ENCODE measurements at places on chromosomes 3 and 15.

- no peak for DNase-seq
Observed at GRCh38 chr15:36358094-36358493, 221.3 kb upstream of the CDIN1 start.

DNA sequence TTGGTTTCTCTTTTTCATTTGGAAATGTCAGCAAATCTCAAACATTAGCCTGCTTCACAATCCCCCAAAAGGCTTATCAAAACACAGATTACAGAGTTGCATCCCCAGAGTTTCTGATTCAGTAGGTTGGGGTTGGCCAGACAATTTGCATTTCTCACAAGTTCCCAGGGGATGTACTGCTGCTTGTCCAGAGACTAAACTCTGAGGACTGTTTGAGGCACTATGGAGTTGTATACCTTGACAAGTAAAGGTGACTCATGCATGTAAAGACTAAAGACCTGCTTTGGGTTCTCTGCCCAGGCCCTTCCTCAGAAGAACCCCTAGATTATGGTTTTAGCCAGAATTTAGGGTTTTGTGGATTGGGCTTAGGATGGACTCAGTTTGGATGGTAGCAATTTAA is 151.1 kb upstream of the ARHGEF26 start:
- DNase-seq, result no peak

DNA sequence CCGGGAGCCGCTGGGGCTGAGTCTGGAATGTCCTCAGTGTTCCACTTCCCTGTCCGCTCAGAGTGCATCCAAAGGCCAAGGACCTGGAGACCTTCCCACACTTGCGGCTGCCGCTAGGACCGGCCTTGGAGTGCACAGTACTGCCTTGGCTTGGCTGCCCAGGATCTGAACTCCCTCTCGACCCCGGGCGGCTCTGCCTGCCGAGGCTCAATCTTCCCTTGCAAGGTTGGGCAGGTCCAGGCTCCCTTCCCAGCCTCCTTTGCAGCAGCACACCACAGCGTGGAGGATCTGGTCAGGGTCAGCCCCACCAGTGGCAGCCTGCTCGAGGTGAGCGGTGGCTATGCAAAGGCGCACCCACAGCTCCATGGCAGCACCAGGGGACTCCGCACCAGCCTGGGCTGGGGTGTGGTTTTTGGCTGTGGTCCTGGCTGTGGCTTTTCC is 69.2 kb downstream of the PLXNA1 start:
- no peak for DNase-seq

- no peak for DNase-seq
Observed at GRCh38 chr15:83278191-83278590, 6.3 kb downstream of the BNC1 start.

- DNase-seq, result no peak
Observed at GRCh38 chr15:81887912-81888311, 157.9 kb downstream of the MEX3B start.

DNA sequence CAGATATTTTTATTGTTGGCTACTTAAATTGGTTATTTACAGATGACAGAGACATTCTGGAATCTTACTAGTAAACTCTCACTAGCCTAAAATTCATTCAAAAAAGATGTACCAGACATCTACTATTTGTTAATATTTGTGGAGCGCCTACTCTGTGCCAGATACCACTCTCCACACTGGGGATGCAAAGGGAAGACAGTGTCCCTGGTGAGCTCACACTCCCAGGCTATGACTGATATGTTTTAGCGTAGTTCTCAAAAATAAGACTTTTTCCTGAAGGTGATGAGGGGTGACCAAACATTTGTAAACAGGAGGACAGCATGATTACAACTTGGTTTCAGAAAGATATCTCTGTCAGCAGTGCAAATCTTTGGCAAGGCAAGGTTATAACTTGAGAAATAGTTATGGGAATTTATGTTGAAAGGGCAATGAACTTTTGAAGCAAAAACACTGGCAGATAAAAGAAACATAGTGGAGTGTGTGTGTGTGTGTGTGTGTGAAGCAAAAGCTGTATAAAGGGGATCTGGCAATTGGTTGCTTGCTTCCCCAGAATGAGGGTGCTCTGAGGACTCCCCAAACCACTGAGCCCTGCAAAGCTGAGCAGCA is 51.2 kb downstream of the HACD2 start:
- DNase-seq, result no peak

- no peak for DNase-seq
Observed at GRCh38 chr3:169746924-169747323, 17.9 kb downstream of the TERC start.

All from stimulated activated CD4-positive, alpha-beta T cell treated with anti-CD3 and anti-CD28 coated beads, Interleukin-2, amount 100 ng/mL, for 48 hours (primary cell).